ENCODE measurements at places on chromosomes 5 and 9. TPM values are rescaled to one million over a fixed set of nuclear protein-coding genes. Genes with fewer than 3 reads are reported as not detected.

DNA sequence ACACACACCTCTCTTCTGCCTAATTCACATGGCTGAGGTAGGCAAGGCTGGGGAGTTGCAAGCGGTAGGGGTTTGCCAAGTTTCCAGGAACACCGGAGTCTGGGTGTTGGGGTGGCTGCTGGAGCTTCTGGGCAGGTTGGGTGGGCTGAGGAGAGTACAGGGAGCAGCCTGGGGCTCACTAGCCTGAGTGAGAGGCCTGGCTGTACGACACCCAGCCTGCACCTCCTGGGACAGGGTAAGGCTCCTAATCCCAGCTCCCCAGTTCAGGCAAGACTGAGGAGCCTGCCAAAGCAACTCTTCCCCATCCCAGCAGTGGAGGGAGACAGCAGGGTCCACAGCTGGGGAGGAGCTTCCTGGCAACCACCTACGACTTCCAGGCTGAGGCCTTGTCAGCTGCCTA is 8.0 kb downstream of the SPAAR start:
- no peak for DNase-seq
- no peaks in the 10 kb centered on the region for H3K27me3 ChIP-seq
- H3K4me1 ChIP-seq: no peaks in the 10 kb centered on the region
- H3K27ac ChIP-seq: no peak overlapping the region
- H3K36me3 ChIP-seq: no peaks in the 10 kb centered on the region
- H3K4me3 ChIP-seq: no peak overlapping the region

GRCh38 chr9:92661743-92662142 is 8.2 kb downstream of the IPPK start:
- H3K4me1 ChIP-seq: peaks cover 4% of the 10 kb centered on the region
- DNase-seq: no peak
- no peaks in the 10 kb centered on the region for H3K27me3 ChIP-seq
- H3K4me3 ChIP-seq: no peak overlapping the region
- no peak overlapping the region for H3K27ac ChIP-seq

- H3K4me3 ChIP-seq: no peak overlapping the region
- no peaks in the 10 kb centered on the region for H3K27me3 ChIP-seq
- H3K27ac ChIP-seq: peak overlapping the region; percentile 82
- H3K4me1 ChIP-seq: peaks cover 93% of the 10 kb centered on the region
Observed at GRCh38 chr9:27485158-27485557, 38.9 kb upstream of the IFNK start.

GRCh38 chr9:88733651-88734421 is 198.9 kb downstream of the NXNL2 start:
- H3K4me1 ChIP-seq: no peaks in the 10 kb centered on the region
- no peak overlapping the region for H3K27ac ChIP-seq
- H3K27me3 ChIP-seq: no peaks in the 10 kb centered on the region
- H3K36me3 ChIP-seq: no peaks in the 10 kb centered on the region
- H3K4me3 ChIP-seq: no peak overlapping the region
- DNase-seq: no peak

DNA sequence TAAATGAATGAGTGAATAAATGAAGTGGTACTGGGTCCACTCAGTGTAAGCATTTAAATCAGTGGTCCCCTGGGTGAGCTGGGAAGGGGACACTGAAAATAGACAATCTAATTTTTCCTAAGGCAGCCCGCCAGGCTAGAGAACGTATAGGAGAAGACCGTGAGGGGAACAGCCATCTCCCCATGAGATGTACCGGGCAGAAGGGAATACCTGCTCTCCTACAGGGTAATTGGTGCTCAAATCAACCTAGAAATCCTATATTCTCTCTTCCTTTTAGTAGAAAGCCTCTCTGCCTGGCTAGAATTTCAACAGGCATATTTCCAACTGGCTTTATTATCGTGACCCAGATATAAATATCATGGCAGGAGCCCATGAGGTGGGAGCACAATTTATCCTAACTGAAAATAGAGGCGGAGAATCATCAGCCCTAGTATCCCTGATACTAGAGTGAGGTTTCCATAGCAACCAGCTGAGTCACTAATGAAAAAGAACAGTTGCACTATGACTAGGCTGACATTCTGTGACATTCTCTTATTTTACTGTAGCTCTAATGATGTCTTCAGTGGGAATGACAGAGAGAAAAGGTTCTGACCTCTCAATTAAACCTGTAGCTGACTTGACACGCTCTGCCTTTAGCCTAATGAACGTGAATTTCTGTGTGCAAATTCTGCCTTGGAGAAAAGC is 96.5 kb upstream of the CAST start:
- no peak overlapping the region for H3K4me3 ChIP-seq
- peaks cover 1% of the 10 kb centered on the region for H3K27me3 ChIP-seq
- DNase-seq: no peak
- no peaks in the 10 kb centered on the region for H3K36me3 ChIP-seq

DNA sequence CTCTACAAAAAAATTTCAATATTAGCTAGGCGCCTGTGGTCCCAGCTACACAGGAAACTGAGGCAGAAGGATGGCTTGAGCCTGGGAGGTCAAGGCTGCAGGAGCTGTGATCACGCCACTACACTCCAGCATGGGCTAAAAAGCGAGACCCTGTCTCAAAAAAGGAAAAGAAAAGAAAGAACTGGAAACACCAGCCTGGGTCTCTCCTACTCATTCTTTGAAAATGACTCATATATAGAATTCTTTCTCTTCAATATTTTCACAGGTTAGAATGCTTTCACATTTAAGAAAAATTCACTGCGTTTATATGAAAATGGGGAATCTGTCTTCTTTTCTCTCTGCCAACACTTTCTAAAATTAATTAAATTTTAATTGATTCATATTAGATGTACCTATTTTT is 115.6 kb downstream of the TRPM6 start:
- DNase-seq: no peak
- no peaks in the 10 kb centered on the region for H3K27me3 ChIP-seq
- H3K27ac ChIP-seq: no peak overlapping the region
- H3K4me3 ChIP-seq: no peak overlapping the region
- no peaks in the 10 kb centered on the region for H3K4me1 ChIP-seq

- H3K4me3 ChIP-seq: no peak overlapping the region
- DNase-seq: no peak
- no peaks in the 10 kb centered on the region for H3K36me3 ChIP-seq
- H3K27ac ChIP-seq: no peak overlapping the region
- H3K27me3 ChIP-seq: no peaks in the 10 kb centered on the region
Observed at GRCh38 chr5:122863240-122863639, 17.8 kb downstream of the SNX24 start.

GRCh38 chr5:83715236-83716065 is 5.2 kb downstream of the HAPLN1 start:
- H3K36me3 ChIP-seq: no peaks in the 10 kb centered on the region
- H3K4me3 ChIP-seq: no peak overlapping the region
- DNase-seq: no peak
- no peak overlapping the region for H3K27ac ChIP-seq
- H3K27me3 ChIP-seq: no peaks in the 10 kb centered on the region
- H3K4me1 ChIP-seq: no peaks in the 10 kb centered on the region

Gene INSL4
- polyA plus RNA-seq: not detected

Gene LHX6
- polyA plus RNA-seq: 0.04 TPM

Gene SLC38A9
- polyA plus RNA-seq: 23.4 TPM

Gene PALM2AKAP2
- not detected for polyA plus RNA-seq
